BJ (cell line): ENCODE measurements at places on chromosomes 2 and 18.

GRCh38 chr2:99878581-99879350 lies 263.6 kb downstream of the AFF3 start:
- peak; percentile 53 for DNase-seq

DNA sequence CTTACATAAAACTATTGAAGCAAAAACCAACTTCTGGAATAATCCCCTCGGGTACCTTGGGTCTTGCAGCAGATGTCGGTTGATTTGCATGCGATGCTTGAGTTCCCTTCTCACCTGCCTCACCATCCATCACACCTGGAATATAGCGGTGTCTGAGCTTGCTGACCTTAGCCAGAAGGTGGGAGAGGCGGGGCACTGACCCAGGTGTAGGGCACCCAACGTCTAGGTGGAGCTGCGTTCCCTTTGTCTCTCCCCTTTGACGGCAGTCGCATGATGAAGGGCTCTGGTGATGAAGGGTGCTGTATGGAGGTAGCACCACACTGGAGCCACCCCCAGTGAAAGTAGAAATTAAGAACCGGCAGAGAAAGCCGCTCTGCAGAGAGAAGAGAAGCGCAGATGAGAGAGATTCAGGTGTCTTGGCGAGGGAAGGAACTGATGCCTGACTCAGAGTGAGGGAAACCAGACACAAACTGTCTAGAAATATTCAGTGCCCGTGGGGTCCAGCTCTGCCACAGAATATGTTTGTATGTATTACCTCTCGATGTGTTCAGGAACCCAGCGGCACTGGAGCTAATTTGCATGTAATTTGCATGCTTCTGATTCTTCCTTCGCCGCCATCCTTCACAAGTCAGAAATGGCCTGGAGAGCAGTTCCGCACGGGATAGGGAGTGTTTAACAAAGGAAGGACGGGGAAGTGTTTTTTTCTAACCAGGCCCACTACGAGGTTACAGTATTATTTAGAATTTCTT lies 19.4 kb upstream of the MBP start:
- no peak for DNase-seq

GRCh38 chr2:28683100-28683706 lies 68.4 kb upstream of the PPP1CB start:
- no peak for DNase-seq

GRCh38 chr2:46120792-46121555 lies 176.2 kb upstream of the EPAS1 start:
- no peak for DNase-seq

DNA sequence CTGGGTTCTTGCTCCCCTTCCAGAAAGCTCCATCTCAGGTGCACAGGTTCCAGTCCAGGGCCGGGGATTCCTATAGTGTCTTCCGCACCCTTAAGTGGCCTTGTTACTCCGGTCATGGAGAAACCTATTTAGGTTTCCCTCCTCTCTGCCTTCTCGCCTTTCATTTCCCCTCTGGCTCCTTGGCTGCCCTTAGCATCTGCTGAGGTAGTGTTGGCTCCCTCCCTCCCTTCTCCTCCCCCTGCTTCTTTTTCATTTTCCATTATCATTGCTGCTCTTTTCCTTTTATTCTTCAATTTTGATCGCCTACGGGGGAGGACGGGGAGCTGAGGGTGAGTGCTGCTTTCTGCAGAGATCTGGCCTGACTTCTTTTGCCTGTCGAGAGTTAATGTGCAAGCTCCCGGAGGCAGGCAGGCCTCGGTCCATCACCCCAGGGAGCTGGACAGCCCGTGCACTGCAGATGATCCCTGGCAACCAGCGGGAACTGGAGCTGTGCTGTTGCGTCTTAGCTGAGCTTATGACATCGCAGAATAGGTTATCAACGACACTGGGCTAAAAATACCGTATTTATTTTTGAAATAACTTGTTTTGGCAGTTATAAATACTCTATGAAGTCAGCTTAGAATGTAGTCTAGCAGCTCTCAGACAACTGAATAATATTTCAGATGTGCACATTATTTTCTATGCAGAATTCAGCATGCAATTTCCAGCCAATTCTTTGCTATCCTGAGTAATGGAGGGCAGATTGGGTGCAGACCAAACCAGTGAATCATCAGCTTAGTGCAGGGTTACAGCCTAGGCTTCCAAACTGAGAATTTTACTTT lies 141.9 kb downstream of the SLC4A3 start:
- DNase-seq, result no peak

DNA sequence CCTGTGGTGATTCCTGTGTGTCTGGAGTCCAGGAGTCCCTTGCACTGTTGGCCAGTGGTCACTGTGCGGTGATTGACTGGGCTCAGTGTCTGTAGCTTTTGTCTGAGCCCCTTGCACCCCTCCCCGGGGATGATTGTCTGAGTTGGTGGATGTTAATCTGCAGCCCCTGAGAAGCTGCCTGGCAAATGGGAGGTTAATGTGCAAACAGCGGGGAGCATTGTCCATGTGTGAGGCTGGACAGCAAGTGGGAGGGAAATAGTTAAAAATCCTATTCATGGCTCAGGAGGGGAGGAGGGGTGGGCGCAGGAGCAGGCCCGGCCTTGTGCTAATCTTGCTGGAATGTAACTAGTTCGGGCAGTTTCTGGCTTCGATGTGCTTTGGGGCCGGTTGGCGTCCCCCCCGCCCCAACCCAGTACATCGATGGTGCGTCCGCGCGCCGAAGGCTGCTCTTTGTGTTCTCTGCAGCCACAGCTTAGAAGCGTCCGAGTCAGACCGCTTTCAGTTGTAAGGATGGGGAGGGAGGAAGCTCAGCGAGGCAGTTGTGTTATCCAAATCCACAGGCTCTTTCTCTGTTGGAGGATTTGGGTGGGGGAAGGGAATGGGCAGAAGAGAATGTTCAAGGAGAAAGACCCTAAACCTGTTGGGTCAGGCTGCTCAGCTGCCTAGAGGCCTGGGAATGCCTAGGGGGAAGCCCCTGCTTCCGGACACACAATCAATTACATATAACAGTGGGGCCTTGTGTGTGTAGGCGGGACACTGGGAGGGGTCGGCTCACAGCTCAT lies 71.8 kb downstream of the TGOLN2 start:
- DNase-seq, result no peak

DNA sequence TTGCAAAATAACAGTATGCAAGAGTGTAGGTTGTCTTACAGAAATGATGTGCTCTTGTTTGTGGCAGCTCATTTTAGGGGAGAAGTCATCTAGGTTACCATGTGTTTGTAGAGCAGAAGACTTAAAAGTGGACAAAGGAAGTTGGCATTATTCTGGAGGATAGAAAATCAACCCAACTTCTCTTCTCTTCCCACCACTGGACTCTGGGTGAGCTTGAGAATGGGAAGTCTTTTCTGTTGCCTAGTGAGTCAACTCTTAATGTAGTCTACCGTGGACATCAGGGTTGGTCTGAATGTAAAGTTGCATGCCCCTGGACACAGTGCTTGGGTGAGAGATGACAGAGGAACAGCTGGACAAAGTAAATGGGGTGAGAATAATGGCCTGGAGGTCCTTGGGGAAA lies 98.3 kb downstream of the FMNL2 start:
- no peak for DNase-seq

GRCh38 chr2:38076710-38077430 lies 919 bp upstream of the CYP1B1 start:
- peak; percentile 66 for DNase-seq

DNA sequence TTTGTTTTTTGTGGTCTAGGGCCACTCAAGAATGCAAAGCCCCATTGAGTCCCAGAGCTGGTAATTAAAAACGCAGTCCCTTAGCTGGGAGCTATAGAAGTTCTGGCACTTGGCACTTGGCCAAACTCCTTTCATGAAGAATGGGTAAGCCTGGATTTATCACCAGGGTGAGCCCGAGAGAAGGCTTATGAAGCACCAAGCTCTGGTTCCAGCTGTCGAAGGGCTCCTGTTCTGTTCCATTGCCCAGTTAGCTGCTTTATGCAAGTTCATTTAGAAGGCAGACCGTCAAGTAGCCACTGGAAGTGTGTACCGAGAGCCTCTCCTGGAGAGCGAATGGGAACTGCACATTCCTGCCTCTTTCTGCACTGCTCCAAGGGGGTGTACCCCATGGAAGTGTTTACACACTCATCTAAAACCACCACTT lies 14.2 kb downstream of the ECEL1 start:
- no peak for DNase-seq

GRCh38 chr18:9147440-9148202 lies 11.0 kb downstream of the ANKRD12 start:
- DNase-seq, result peak; percentile 29

DNA sequence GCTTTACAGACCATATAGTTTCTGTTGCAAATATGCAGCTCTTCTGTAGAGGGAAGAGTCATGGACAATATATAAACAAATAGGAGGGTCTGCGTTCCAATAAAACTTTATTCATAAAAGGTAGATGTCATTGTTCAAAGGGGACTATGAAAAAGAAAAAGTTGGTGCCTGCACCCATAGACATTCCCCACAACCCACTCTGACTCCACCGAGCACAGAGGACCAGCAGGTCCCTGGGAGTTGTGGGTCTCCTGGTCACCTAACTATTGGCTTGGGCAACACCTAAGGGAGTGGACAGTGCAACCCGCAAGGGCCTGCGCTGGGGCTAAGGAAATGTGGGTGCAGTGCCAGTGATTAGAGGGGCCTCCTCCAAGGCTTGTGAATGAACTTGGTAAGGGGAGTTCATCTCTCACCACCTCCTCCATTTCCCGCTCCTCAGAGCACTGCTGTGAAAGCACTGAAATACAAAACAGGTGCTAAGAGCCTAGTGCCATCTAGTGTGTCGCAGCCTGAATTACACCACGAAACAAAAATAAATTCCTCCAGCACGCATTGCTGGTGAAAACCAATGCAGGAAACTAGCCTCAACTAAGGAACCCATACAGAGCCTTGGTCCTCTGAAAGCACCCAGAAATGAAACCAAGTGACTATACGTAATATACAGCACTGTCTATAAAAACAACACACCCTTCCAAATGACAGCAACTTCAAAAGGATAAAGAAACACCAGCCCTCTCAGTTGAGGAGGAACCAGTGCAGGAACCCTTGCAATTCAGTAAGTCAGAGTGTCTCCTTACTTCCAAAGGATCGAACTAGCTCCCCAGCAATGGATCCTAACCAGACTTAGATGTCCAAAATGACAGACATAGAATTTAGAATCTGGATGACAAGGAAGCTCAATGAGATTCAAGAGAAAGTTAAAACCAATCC lies 166.6 kb downstream of the RNF144A start:
- no peak for DNase-seq

DNA sequence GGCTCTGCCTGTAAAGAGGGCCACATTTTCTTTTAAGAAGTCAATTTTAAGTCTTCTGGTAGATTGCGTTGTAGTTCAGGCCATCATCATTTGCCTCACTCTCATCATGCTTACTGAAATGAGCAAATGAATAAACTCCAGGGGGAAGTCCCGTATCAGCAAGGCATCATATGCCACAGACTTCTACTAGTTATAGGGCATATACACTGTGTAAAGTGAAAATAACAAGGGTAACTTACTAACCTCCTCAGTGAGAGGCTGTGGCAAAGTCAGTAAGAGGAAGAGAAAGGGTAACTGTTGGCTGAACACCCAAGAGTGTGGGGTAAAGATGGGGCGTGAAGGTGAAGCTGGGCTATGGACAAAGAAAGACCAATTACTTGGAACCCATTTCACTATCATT lies 456.2 kb downstream of the SPAG16 start:
- DNase-seq, result no peak

- DNase-seq, result no peak
Observed at GRCh38 chr2:205352094-205352493, 330.2 kb upstream of the NRP2 start.

DNA sequence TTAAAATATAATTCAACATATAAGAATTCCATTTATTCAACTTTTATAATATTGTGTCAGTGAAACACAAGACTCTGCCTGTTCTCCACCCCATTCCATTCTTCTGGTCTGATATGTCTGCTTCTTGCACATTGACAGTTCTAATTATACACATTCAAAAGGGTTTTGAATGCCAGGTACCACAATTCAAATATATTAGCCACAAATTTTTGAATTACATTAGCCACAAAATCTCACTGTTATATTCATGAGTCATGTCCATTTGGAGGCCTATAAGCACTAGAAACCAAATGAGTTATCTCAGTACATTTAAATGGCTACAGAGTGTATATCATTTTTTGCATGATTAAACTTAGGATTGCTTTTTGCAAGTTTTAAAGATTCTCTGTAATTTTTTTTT lies 72.1 kb downstream of the CCDC150 start:
- no peak for DNase-seq

GRCh38 chr18:43484710-43485109 lies 207.4 kb upstream of the SYT4 start:
- no peak for DNase-seq

DNA sequence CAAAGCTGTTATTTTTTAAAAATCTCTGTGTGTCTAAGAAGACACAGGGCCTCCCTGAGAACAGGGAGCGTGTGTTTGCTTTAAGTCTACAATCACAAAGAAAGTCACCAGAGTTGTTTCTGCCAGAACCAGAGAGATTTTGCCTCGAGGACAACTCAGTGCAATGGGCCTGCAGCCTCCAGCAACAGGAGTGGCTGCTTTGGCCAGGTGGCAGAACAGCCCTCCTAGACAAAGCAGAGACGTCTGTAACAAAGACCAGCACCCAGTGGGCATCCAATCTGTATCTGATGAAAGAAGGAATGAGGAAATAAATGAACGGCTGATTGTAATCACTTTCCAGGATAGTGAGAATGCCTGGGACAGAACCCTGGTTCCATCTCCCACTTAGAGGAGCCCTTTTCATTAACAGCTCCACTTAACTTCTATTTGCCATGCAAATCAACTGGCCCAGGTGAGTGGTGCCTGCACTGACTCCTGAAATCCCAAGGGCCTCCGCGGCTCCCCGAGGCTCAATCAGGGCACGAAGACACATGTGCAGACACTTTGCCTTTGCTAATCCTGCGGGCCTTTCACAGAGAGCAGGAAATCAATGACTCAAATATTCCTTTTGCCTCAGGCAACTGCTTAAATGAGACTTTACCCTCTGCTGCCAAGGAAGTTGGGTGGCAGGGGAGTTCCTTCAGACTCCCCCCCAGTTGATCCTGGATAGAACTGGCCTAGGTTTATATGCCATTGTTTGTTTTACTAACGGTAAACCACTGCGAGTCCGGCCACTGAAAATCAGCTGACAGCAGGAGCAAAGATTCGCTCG lies 146.5 kb downstream of the CABLES1 start:
- no peak for DNase-seq

DNA sequence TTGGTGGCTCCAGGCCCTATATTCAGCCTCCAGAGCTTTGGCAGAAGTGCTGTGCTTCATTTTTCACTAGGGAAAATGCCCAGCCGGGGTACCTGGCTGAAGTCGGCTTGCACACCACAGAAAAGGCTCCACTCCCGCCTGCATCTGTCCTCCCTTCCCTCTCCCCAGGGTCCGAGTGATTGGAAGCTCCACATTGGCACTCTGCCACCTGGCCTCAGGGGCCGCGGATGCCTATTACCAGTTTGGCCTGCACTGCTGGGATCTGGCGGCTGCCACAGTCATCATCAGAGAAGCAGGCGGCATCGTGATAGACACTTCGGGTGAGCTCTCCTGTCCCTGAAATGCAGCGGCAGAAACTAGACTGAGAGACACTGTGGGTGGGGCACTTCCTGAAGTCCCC lies 47.4 kb downstream of the IMPA2 start:
- no peak for DNase-seq

DNA sequence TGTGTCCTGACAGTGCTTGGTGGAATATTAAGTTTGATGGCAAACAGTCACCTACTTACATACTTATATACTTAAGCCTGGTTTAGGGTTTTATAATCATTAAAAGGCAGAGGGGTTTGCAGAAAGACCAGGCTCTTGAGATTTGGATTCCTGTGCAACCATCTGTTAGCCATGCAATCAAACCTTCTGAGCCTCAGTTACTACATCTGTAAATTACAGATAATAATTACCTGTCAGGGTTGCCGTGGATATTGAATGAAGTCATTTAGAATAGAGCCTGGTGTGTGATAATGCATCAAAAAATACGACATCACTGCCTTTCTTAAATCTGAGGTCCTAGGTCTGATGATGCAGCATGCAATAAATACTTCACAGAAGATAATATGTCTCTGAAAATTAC lies 152.9 kb downstream of the ARHGAP28 start:
- DNase-seq, result no peak
